ENCODE measurements at places on chromosomes 6 and 20. TPM values are rescaled to one million over a fixed set of nuclear protein-coding genes. Genes with fewer than 3 reads are reported as not detected.

The RNF144B gene
- 9.3 TPM for total RNA-seq

DNA sequence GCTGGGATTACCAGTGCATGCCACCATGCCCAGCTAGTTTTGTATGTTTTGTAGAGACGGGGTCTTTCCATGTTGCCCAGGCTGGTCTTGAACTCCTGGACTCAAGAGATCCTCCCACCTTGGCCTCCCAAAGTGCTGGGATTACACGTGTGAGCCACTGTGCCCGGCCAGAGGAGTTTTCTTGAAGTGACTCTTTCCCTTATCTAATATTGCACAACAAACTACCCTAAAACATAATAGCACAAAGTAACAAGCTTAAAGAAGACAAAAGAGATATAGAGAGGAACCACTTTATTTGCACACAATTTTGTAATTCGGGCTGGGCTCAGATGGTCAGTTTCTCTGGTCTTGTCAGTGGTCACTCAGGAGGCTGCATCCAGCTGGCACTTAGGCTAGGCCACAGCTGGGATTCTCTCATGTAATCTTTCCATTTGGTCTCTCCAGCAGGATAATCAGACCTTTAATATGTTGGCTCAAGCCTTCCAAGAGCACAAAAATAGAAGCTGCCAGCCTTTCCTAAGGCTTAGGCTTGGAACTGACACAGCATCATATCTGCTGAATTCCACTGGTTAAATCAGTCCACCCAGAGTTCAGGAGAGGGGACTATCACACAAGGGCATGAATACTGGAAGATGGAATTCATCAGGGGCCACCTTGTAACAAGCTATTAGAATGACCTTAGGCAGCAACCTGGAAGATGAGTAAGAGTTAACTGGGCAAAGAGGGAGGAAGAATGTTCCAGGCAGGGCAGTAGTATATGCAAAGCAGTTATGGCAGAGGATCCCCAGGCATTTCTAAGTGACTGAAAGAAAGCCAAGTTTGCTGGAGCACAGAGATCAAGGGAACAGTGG, 56.7 kb upstream of the PNRC1 start:
- DNase-seq, result no peak

DNA sequence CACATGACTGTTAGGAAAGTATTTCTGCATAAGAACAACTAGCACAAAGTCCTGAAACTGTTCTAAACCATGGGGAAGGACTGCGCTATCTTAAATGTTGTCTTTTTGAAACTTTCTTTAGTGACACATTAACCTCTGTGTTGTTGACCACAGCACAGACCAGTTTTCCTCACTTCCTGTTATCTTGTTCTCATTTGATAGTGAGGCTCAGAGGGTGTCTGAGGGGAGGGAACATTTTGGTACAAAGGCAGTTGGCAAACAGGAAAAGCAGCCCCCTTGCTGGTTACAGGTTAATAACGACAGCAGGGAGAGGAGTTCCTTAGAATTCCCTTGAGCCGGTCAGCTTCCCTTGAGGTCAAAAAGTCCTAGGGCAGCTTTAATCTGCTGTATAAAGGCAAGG, 143.5 kb upstream of the BMP2 start:
- DNase-seq, result no peak

DNA sequence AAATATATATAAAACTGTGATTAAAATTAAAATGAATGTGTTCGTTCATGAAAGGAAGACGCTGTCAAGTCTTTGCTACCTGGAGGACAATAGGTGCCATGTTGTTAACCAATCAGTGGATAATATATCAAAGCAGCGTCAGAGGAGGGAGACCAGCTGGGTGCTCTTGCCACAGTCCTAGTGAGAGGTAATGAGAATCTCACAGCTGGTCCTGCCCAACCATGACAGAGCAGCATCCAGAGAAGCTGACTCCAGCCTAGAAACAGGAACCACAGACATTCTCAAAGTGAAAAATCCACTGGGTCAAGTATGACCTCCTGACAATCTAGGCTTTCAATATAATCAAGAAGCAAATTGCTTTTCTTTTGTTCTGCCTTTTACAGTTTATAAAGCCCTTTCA, 94.5 kb upstream of the LRFN2 start:
- no peak for DNase-seq

GRCh38 chr20:32960222-32960518, 44.1 kb downstream of the SUN5 start:
- no peak for DNase-seq

GRCh38 chr20:40963505-40963845, 65.1 kb upstream of the TOP1 start:
- DNase-seq, result no peak

The BFSP1 gene
- total RNA-seq, result 0.83 TPM

DNA sequence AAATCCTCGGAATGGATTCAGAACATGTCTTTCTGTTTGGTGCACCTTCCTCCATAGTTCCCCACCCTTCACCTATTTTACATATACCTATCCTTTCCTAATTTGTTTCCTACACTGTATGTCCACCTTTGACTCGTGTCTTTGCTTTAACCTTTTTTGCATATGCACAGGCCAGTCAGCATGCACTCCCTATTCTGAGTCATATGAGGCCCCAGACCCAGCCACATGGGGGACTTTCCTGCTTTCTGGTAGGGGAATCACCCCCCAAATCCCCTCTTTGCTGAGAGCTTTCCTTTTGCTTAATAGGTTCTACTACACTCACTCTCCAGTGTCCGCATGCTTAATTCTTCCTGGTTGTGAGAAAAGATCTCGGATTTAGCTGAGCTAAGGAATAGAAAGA, 393.8 kb upstream of the IMPG1 start:
- DNase-seq, result no peak

The SLC32A1 gene
- total RNA-seq, result not detected

DNA sequence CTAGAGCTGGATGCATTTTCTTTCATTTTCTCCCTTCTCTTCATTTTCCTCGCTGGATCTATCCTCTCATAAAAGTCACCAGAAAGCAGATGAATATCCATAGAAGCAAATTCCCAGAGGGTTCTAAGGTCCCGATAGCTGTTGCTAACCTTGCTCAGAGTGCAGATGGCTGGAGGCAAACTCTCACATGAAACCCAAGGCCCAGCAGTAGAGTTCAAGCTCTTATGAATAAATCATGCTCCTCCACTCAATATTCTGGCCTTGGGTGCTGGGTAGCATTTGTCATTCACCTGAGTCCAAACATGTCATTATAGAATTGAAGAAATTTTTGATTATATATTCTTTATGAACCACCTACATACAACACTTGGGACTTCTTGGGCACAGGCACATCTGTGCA, 539.7 kb upstream of the MARCKS start:
- no peak for DNase-seq

- no peak for DNase-seq
Measured at GRCh38 chr20:43046966-43047365, 142.7 kb downstream of the PTPRT start.

The TSPO2 gene
- total RNA-seq, result not detected

The ZNF311 gene
- 0.22 TPM for total RNA-seq

DNA sequence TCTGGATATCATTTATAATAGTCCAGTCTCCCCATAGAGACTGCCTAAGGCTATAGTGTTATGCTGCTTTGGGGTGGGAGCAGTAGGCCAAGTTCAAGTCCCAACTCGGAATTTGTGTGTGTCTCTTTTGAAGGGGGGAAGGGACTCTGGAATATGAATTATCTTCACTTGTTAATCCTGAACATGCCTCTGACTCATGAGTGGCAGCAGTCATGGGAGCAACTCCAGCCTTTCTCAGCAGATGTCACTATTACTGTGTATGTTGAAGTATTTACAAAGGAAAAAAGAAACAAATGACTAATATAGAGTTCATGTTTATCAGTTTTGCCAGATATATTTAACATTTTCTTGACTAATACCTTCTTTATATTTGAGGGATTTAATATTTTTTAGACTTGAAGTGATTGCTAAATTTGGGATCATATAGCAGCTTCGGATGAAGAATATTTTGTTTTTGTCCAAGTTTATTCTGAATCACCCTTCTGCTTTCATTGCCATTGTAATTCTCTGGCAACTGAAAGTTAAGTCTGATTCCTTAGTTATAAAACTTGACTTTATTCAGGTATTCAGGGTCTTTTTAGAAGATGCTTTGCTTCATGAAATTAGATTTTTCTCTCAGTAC, 23.4 kb downstream of the FAM217A start:
- no peak for DNase-seq

DNA sequence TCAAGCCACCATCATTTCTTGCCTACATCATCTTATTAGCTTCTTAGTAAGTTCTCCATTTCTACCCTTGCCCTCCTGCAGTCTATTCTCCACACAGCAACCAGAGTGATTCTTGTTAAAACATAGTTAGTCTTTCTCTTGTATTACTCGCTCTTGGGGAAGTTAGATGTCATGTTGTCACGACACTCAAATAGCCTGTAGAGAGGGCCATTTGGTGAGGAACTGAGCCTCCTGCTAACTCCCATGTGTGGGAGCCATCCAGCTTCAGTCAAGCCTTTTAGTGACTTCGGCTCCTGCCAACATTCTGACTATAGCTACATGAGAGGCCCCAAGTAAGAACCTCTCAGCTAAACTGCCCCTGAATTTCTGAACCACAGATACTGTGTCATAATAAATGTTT, 395.4 kb downstream of the CDC5L start:
- no peak for DNase-seq

- DNase-seq, result peak; percentile 97
Measured at GRCh38 chr20:36835453-36836198, 40.3 kb upstream of the TLDC2 start.

The RCAN2 gene
- total RNA-seq, result 281 TPM

- DNase-seq, result no peak
Measured at GRCh38 chr20:36304786-36305495, 1.2 kb upstream of the DLGAP4 start.

DNA sequence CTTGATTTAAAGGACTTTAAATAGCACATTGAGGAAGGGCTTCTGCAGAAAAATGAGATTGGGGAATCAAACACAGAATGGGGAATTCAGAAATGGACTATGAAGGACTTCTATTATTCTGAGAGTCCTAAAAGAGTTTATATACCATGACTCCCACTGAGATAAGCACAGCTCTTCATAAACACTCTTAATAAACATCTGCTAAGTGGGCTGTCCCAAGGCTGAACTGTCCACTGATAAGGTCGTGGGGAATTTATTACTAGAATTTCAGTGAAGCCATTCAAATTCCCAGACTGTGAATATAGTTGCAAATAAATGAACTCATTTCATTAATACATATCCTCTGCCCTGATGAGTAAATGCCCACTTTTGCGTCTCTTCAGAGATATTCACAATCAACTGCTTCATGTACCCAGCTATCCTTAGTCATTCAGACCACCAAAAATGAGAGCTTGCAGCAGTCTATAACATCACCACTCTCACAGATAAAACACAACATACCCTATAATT, 468.2 kb upstream of the RUNX2 start:
- no peak for DNase-seq

DNA sequence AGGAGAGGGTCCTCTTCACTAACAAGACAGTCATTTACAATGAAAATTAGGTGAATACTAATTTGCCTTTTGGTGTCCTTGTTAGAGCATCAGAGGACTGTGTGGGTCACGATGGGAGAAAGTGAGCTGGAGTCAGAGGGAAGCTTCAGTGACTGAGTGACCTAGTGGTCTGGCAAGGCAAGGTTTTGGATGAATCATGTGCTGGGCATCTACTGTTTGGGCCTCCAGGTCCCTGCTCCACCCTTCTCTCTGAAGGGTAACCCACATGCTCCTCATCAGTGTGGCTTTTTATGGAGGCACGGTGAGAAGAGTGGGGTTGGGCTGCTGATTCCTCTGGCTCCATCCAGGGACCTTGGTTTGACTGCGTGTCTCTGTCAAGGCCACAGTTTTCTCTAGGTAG, 60.5 kb upstream of the EXOC2 start:
- DNase-seq, result no peak

DNA sequence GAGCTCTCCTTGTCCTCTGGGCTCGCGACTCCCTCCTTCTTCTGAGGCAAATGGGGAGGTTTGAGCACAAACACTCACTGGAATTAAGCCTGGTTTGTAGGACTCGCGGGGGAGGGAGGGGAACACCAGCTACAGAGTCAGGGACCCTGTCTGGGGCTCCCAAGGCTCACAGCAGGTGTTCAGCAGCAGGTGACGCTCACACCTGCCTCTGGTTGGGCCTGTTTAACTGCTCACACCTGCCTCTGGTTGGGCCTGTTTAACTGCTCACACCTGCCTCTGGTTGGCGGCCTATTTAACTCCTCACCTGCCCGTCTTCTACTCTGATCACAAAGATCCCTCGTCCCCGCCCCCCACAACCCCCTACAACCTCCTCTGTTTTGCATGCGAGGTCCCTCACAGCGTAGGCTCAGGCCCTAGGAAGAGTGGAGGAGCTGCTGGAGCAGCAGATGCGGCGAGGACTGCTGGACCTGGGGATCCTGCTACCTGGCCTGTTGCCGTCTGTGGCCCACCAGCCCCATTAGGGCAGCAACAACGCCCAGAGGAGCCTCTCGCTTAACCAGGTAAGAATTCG, 181.9 kb downstream of the ERMARD start:
- no peak for DNase-seq

DNA sequence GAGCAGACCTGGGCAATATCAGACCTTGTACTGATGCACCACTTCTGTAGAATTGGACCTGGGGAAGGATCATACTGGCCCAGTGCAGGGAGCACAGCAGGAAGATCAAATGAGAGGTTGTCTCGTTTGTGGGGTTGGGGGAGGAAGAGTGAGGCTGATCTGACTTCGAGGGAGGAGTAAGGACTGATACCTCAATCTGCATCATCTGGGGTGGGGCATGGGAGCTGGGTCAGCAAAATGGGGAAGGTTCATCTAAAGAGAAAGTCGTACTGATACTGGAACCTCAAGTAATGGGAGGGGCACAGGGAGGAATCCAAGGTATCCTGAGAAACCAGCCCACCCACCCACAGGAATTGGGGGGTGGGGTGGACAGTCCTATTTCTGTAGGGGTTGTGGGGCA, 3.7 kb downstream of the RNF39 start:
- DNase-seq, result no peak

The CCR6 gene
- total RNA-seq, result not detected

The EPPIN gene
- not detected for total RNA-seq

DNA sequence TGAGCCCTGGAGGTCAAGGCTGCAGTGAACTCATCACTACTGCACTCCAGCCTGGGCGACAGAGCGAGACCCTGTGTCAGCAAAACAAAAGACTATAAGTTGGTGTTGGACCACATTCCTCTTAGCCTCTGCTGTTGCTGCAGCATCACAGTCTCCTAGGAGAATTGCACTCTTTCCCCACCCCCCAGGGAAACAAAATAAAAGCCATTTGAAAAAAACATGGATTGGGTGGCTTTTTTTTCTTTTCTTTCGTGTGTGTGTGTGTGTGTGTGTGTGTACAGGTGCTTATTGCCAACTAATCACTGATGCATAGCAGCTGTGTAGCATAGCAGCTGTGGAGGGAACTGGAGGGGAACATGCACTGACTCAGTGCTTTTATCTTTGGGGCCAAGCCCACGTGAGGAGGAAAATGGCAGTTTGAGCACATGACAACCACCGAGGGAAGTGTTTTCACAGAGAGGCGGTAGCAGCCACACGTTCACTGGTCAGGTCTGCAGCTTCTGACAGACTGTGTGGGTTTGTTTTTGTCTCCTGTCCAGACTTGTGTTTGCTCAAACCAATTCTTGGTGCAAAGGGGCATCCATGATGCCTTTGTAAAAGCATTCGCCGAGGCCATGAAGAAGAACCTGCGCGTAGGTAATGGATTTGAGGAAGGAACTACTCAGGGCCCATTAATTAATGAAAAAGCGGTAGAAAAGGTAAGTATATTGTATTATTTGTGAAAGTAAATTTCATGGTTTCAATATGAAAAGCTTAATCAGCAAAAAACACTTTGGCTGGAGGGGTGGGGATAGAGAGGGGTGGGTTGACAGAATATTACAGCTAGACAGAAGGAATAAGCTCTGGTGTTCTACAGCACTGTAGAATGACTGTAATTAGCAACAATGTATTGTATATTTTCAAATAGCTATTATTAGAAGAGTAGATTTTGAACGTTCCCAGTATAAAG, 27.7 kb downstream of the ALDH5A1 start:
- no peak for DNase-seq
